ENCODE measurements at places on chromosomes 2 and 18.

GRCh38 chr2:129074298-129074920 is 755.7 kb upstream of the HS6ST1 start:
- no peak for DNase-seq

DNA sequence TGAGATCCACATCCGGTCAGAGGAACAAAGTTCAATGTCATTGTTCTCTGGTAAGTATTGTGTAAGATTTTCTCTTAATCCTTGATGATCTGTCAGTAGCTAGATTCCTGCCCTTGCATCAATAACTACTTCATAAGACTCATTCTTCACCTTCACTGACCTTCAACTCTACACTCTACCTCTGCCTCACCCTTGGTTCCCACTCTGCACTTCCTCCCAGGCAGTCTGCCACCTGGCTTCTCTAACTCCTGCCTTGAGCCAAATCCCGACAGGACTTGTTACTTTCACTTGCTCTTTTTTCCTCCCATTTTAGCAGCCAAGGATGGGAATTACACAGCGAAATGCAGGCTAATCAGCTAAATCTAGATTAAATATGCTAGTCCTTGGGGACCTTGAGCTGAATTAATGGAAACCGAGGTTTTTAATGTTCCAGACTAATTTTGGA is 190.7 kb downstream of the DLGAP1 start:
- DNase-seq, result no peak

DNA sequence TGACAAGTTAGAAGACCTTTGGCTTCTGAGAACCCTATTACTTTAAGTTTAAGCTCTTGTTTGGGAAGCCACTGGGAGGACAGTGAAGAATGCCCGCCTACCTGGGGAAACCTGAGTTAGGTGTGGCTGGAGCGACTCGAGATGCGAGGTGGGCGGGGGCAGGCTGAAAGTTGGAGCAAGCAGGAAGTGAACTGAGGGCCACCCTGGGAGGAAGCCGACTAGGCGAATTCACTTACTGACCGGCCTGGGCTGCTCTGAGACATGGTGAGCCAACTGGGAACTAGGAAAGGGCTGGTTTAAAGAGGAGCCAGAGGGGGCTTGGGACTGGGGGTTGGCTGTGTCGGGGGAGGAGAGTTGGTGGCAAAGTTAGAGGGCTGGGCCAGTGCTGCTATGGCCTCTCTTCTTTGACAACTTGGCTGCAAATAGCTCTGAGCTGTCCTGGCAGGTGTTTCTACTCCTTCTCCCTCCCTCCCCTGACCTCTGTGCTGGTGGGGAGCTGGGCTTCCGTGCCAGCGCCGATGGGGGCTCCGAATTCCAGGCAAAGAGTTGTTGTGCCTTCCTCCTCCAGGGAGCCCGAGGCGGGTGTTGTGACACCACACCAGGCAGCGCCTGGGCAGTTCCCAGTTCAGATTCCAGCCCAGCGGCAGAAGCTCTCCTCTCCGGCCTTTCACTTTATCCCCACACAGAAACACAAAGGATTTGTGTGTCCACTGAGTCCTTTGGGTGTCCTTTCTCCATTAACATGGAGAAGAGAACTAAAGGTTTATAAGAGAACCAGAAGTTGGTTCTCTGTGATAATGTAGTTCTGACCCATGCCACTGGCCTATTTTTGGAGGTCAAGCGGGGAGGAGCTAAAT is at the start of gene VAMP8:
Gene VAMP8 (plus strand): TSS at position 201 of the 857 bp plus-strand sequence. CDS start 61 bp downstream, at position 262.
- no peak for DNase-seq

DNA sequence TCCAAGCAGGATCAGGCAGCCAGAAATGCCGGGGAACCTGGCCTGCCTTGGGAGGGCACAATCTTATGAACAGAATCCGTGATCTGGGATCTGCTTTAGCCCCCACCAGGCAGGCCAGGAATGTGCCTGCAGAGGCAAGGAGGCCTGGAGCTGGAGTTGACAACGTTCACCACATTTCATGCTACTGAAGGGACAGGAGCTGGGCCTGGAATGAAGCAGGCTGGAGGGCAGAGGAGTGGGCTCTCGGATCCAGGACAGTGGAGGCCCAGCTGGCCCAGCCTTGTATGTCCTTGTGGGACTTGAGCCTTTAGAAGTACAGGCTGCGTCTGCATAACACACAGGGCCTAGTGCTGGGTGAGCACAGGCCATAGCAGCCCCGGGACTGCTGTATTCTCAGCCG is 91.8 kb downstream of the KLHL29 start:
- DNase-seq, result no peak

DNA sequence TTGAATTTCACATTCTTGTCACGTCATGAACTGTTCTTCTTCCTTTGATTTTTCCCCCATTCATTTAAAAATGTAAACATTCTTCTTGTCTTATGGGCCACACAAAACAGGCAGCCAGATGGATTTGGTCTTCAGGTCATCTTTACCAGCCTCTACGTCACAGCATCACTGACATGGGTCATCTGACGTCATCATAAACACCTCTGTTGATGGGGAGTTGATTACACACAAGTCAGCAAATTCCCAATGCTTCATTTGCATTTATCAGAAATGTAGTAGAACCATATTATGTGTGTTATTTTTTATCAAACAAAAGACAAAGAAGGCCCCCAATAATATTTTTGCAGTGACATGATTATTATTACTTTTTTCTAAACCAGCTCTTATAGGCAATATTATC is 777.9 kb downstream of the DCC start:
- DNase-seq, result no peak

- DNase-seq, result no peak
These were observed 21.0 kb upstream of the RAB27B start for GRCh38 chr18:54807303-54807702.

GRCh38 chr2:29700560-29700959 is 220.8 kb downstream of the ALK start:
- DNase-seq, result no peak

DNA sequence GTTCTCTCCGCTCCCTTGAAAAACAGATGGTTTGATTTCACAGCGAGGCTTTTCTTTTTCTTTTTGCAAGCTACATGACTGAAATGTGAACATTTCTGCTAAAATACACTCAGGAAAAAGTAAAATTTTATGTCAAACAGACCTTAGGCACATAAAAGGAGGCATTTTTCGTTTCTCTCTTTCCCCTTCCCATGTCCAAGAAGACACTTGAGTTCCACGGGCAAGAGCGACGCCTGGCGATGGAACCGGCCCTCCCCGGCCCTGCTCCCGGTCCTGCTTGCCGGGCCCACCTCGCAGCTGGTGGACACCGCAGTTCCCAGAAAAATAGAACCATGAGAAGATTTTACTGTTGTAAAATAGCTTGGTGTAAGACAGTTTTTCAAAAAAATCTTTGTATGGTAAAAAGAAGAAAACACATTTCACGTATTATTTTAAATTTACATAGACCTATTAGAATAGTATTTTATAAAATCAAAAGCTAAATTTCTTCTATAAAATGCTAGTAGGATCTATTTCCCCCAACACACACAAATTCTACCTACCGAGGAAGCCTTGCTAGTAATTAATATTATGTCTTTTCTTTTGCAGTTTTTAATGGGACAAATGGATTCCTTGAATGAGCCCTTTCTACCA is 2.3 kb upstream of the ALKAL2 start:
- DNase-seq, result no peak

GRCh38 chr2:160632084-160632975 is 138.7 kb upstream of the RBMS1 start:
- DNase-seq, result no peak

GRCh38 chr2:234829074-234829455 is 122.8 kb upstream of the SH3BP4 start:
- DNase-seq, result no peak

DNA sequence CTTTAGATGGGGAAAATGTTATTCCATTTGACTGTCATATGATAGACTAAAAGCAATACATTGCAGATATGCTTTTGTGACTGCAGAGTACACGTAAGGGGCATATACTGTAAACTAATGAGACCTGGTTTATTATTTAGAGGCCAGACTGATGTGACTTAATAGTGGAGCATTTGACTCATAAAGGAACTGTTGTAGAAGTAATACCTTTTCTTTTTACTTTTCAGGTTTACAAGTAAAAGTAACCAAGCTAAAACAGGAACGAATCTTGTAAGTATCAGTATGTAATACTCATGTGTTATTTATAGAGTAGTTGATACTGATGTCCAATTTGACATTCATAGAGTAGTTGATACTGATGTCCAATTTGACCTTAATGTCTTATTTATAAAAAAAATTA is 13.1 kb downstream of the RBBP8 start:
- DNase-seq, result no peak

- DNase-seq, result no peak
These were observed 177.4 kb upstream of the CWC22 start for GRCh38 chr2:180184506-180184905.

DNA sequence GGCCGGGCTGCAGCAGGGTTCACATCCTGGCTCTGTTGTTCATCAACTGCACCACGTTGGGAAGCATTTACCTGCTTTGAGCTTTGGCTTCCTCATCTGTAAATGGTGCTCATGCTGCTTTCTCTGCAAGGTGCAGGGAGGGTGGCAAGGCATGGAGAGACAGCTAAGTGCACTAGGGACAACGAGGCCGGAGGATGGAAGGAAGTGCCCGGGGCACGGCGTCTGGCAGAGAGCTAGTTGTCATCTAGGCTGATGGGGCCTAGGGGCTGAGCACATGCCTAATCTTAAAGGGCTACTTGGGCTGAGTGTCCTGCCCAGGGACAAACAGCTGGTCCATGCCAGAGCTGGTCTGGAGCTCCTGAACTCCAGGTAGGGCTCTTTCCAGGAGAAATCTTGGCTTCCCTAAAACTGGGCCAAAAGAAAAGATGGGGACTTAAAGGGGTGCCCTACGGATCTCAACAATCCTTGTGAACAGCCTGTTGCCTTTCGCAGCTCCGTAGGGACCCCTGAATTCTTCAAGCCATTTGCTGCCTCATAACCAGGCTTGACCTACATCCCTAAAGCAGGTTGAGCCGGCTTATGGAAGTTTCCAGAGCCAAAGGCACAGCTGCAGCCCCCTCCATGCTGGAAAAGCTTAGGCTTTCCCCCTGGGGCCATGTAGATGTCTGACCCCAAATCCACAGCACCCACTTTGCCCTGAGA is 130.8 kb downstream of the SMAD7 start:
- DNase-seq, result no peak

DNA sequence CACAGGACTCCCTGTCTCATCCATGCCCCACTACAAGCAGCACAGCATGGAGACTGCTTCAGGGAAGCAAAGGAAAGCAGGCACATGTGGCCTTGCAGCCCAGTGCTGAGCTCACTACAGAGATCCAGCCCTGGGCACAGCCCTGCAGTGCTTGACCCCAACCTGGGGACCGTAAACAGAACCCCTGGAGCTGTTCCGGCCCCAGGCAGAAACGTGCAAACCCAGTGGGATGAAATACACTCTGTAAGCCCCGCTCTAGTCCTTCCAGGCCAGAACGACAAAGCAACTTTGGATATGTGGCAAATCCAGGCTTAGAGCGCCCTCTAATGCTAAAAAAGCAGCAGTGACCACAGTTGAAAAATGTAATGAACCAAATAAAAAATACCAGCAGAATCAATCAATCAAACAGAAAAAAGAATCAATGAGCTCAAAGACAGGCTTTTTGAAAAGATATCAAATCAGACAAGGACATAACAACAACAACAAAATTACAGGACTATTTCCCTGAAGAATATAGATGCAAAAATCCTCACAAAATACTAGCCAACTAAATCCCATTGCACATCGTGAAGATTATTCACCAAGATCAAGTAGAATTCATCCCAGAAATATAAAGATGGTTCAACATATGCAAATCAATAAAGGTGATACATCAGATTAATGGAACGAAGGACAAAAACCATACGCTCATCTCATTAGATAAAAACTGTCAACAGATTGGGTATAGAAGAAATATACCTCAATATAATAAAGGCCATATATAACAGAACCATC is 45.6 kb downstream of the ZNF519 start:
- no peak for DNase-seq

DNA sequence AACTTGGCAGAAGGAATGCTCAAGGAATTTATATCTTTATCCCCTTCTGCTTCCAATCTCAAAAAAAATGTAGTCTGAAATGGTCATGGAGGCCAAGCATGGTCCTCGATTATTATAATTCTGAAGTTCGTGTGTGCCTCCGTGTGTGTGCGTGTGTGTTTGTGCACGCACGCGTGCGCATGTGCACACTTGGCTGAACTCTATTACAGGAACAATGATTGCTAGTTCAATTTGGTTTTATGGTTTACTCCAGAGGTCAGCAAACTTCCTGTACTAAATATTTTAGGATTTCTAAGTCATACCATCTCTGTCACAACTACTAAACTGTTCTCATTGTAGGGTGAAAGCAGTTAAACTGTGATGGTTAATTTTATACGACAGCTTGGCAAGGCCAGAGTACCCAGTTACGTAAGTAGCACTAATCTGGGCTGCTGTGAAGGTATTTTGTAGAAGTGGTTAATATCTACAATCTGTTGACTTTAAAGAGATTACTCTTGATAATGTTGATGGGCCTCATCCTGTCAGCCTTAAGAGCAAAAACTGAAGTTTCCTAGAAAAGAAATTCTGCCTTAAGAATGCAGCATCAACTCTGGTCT is 5.8 kb upstream of the MARCHF7 start:
- DNase-seq, result no peak

Data from stimulated activated CD8-positive, alpha-beta memory T cell treated with anti-CD3 and anti-CD28 coated beads, Interleukin-2, amount 100 ng/mL, for 1 hour (primary cell).